ENCODE measurements at places on chromosomes 13 and 19. TPM values are rescaled to one million over a fixed set of nuclear protein-coding genes. Genes with fewer than 3 reads are reported as not detected.

GRCh38 chr19:46442808-46443450 lies 14.2 kb upstream of the PNMA8C start:
- DNase-seq: no peak

GRCh38 chr19:17078920-17079709 lies 3.5 kb downstream of the MYO9B start:
- DNase-seq: no peak

GRCh38 chr19:10503002-10503789 lies at the start of gene KEAP1:
TSS of gene KEAP1 (minus strand) at chr19:10503356. CDS start at chr19:10500033, 3,323 bp downstream.
- DNase-seq: peak; percentile 56

DNA sequence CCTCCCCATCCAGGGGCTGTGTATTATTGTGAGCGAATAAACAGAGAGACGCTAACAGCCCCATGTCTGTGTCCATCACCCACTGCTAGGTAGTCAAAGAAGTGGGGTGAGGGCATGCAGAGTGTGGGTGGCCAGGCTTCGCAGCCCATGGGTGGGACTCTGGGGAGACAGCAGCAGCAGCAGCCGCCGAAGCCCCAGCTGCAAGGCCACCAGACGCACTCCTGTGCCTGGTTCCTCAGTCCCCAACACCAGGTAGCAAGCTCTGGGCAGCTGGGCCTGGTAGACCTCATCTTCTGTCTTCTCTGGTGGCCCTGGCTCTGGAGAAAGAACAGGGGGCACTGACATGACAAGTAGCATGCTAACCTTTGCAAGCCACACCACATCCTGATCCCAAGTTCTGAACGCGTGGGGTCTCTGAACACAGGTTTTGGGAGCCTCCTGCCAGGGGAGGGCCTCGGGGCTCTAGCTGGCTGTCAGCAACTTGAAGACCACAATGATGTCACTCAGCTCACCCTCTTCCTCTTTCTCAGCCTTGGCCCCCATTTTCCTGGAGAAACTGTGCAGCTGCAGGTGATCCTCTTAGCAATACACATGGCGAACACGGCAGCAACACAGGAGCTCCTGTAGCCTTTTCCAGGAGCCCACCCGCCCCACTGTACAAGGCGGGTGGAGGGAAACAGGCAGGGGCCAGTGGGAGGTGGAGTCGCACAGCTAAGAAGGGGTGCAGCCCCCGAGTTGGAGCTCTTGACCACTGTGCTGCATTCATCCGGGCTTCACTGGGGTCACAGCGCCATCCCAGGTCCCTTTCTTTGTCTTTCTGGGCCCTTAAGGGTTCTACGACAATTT lies 5.8 kb downstream of the FUZ start:
- DNase-seq: no peak

GRCh38 chr13:98913741-98914140 lies 64.1 kb downstream of the DOCK9 start:
- DNase-seq: no peak

DNA sequence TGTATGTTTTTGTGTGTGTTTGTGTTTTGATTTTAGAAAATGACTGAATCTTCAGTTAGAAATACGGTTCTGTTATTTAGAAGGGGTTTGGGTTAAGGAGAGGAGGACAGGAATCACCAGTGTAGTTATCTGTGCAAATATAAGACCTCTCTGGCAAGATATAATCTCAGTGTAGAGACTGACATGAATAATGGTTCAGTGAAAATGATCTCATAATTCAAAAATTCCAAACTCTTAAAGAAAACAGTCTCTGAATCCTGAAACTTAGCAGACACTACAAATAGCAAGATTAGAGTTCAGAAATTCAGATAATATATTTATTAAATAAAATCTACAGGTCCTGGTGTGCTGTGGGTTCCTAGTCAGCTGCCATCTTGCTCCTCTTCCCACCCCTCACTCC lies 73.5 kb downstream of the PDS5B start:
- no peak for DNase-seq

DNA sequence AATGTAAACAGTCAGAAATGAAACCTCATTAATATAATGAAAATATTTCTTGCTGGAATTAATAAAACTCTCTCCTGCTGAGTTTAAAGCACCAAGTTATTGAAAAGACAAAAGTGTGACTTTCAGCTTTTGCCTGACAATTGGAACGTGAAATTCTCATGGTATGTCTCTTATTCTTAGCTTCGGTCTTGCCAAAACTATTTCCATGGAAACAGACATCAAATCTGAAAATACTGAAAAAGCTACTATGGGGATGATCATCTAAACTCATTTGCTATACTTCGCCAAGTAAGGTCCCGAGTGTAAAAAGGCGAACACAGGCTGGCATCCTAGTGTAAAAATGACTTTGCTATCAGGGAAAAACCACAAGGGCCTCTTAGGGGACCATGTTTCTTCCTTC lies 22.8 kb downstream of the HTR2A start:
- peak; percentile 37 for DNase-seq

DNA sequence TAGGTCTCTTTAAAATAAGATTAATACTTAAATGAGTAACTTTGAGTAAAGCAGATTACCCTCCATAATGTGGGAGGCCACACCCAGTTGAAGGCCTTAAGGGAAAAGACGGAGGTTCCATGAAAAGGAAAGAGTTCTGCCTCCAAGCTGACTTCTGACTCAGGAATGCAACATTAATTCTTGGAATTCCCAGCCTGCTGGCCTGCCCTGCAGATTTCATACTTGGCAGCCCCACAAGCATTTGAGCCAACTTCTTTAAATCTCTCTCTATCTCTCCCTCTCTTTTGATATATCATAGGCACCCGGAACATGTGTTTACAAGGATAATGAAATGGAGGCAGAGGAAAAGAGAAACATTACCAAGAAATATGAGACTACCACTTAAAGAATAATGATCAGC lies 902.3 kb upstream of the MIR17HG start:
- peak; percentile 9 for DNase-seq

- DNase-seq: peak; percentile 25
Observed at GRCh38 chr13:21033212-21033840, 28.1 kb downstream of the LATS2 start.

DNA sequence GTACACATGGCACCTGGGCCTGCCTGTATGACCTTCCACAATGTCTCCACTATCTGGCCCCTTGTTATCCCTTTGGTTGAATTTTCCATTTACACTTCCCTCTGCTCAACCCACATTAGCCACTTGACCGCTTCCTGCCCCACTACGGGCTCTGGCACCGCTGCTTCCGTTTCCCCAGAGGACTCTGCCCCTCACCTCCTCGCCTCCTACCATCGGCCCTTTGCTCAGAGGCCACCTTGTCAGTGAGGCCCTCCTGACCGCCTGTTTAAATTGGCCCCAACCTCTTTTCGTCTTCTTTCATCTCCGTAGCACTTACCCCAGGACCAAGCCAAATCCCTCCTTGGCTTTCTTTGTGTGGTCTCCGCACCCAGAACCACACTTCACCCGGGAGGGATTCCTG lies 47.4 kb downstream of the SOX1 start:
- no peak for DNase-seq

GRCh38 chr13:82917984-82918383 lies 964.3 kb downstream of the SLITRK1 start:
- no peak for DNase-seq

DNA sequence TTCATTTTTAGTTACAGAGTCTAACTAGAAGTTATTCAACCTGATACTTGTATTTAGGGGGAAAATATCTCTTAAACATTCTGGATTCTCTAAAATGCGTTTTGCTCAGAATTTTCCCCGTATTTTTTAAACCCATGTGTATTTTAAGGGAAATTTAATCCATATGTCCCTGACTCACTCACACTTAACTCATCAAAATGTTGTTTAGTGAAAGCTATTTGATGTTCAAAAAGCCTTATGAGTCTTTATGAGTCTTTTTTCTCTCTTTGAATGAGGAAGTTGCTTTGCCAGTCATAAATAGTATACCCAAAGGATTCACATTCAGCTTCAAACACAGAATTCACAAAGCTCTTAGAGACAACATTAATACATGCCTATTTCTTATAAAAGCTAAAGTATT lies 16.4 kb downstream of the MAB21L1 start:
- no peak for DNase-seq

- DNase-seq: no peak
Observed at GRCh38 chr19:5896365-5897076, 7.1 kb downstream of the NDUFA11 start.

GRCh38 chr13:39682788-39683187 lies 27.3 kb downstream of the COG6 start:
- DNase-seq: no peak

GRCh38 chr19:39355253-39355652 lies 13.0 kb downstream of the SAMD4B start:
- DNase-seq: no peak

DNA sequence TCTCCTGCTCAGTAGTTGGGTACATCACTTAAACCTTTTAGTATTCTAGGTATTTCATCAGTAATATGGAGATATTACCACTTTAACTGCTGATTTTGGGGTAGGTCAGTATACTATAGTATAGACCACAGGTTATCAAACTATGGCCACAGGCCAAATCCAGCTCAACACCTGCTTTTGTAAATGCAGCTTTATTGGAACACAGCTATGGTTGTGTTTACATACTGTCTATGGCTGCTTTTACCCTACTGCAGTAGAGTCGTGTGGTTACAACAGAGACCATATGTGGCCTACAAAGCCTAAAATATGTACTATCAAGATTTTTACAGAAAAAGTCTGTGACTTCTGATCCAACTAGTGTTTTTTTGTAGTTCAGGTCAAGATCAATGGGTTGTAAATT lies 10.3 kb downstream of the COG6 start:
- DNase-seq: no peak

THSD8 gene
- polyA plus RNA-seq: 7.3 TPM

KLF1 gene
- 2.3 TPM for polyA plus RNA-seq

RNF225 gene
- not detected for polyA plus RNA-seq

TSHZ3 gene
- 33.2 TPM for polyA plus RNA-seq

WDFY2 gene
- polyA plus RNA-seq: 21.1 TPM

ZNF530 gene
- polyA plus RNA-seq: 6.1 TPM

ELSPBP1 gene
- polyA plus RNA-seq: not detected

IZUMO1 gene
- 1.6 TPM for polyA plus RNA-seq

KLK15 gene
- not detected for polyA plus RNA-seq

CFAP97D2 gene
- polyA plus RNA-seq: 0.68 TPM

SLC8A2 gene
- 0.19 TPM for polyA plus RNA-seq

EID2B gene
- polyA plus RNA-seq: 5.4 TPM

EPS8L1 gene
- 12.4 TPM for polyA plus RNA-seq

IRGC gene
- polyA plus RNA-seq: not detected

TSSK6 gene
- 1.2 TPM for polyA plus RNA-seq

C19orf67 gene
- not detected for polyA plus RNA-seq

IL17D gene
- polyA plus RNA-seq: 8.0 TPM

GJB6 gene
- 0.83 TPM for polyA plus RNA-seq

MUC16 gene
- not detected for polyA plus RNA-seq
